ENCODE measurements at places on chromosomes 12 and 14.

GRCh38 chr12:18320036-18320617, 58.8 kb downstream of the PIK3C2G start:
- DNase-seq, result no peak

DNA sequence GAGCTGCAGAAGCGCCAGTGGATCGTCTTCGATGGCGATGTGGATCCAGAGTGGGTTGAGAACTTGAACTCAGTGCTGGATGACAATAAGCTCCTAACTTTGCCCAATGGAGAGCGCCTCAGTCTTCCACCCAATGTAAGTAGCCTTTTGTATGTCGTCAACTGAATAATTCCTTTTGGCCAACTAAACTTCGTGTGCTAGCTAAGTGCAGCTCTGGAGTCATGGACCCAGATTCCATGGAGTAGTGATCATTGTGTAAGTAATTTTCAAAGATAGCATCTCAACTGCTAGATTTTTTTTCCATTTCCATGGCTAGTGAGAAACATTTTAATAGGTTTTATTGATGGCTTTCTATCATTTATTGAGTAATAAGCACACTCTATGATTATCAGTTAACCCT, 48.0 kb downstream of the DYNC1H1 start:
- no peak for DNase-seq

- no peak for DNase-seq
Observed at GRCh38 chr14:53384536-53384935, 231.4 kb upstream of the DDHD1 start.

GRCh38 chr12:1695886-1696670, 5.2 kb downstream of the ADIPOR2 start:
- DNase-seq, result no peak

DNA sequence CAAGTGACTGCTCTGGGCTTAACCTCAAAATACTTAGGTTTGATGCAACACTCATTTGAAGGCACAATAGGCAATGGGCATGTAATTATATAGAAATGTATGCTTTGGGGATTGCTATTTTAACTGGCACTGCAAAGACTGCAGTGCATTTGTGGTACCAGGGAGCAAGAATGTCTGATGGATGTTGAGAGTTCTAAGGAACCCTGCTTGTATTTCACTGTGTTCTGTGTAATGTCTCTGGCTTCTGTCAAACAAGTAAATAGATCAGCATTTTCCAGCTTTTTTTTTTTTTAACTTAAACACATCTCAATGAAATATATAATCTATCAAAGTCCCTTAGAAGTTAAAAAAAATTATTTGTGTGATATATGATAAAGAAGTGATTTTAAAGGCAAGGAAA, 94.8 kb upstream of the ATP2B1 start:
- DNase-seq, result no peak

- DNase-seq, result no peak
Observed at GRCh38 chr12:92546635-92547348, 156.0 kb upstream of the PLEKHG7 start.

- DNase-seq, result no peak
Observed at GRCh38 chr14:38605193-38606114, 349.6 kb upstream of the CLEC14A start.

DNA sequence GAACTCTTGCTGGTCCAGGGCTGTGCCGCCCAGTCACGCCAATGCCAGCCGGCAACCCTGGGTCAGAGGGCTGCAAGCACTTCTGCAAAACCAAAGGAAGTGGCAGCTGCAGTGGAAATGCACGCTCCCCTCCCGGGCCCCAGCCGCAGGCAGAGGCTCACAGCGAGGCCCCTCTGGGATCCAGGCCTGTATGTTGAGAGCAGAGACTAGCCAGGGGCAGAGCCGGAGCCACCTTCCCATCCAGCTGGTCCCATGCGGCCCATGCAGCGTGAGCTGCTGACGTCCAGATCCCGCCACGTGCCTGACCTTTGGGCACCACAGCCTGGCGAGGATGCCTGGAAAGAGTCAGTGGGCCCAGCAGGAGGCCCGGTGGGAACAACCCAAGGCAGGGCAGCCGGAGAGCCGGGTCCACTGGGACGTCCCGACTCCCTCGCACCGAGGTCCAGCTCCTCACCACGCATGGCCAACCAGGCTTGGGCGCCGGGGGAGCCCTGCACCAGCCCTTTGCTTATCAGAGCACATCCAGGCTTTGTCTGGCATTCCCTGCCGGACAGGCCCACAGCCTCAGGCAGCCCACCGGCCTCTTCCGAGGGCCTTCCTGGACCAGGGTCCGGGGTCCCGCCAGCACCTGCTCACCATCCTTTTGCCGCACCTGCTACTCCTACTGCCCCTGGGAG, 4.3 kb downstream of the GPR132 start:
- peak; percentile 35 for DNase-seq

DNA sequence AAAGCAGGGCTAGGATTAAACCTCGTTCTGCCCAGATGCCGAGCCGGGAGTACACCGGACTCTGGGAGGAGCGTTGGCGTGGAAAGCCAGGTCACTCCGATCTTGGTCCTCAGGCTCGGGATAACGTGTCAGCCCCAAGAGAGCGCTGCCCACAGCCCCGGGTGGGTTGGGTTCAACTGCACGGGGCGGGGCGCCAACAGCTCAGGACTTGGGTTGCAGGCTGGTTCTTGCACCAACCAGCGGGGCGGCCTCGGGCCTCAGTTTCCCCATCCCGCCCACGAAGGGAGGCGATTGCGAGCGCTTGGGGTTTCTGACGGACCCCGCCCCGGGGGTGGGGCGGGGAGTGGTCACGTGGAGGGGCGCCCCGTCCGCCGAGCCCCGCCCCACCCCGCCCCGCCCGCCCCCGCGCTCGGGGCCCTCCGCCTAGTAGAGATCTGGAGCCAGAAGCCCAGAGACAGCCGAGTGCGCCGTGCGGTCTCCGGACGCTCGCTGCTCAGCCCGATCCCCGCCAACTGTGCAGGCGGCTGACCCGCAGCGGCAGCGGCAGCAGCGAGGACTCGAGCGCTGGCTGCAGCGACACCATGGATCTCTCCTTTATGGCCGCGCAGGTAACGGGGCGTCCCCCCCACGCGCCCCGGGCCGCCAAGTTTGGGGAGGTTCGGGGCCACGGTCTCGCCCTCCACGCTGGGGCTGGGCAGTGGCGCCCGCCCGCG, at the start of gene C14orf132:
Gene C14orf132 (plus strand): TSS at position 443 of the 713 bp plus-strand sequence. CDS start 139 bp downstream, at position 582.
- peak; percentile 50 for DNase-seq

All from activated CD4-positive, alpha-beta T cell treated with anti-CD3 and anti-CD28 coated beads, Interleukin-2, amount 50 U/mL, for 1 hour (primary cell).